ENCODE measurements at places on chromosomes 5 and 9.
A peak's percentile ranks its signal among the peaks of the same experiment; 100 is the strongest.

DNA sequence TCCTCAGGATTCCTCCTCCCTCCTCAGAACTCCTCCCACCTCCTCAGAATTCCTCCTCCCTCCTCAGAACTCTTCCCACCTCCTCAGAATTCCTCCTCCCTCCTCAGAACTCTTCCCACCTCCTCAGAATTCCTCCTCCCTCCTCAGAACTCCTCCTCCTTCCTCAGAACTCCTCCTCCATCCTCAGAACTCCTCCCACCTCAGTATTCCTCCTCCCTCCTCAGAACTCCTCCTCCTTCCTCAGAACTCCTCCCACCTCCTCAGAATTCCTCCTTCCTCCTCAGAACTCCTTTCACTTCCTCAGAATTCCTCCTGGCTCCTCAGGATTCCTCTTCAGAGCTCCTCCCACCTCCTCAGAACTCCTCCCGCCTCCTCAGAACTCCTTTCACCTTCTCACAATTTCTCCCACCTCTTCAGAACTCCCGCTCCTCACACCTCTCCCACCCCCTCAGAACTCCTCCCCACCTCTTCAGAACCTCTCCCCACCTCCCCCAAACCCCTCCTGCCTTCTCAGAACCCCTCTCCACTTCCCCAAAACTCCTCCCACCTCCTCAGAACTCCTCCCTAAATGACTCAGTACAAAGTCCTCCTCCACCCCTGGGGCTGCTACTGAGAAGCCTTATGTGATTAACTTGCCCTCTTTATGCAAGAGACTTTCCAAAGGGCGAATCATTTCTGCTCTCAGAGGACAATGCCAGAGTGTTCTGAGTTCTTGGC, 23.2 kb downstream of the SLC46A2 start:
- no peak for DNase-seq

GRCh38 chr9:128575916-128576315, 23.5 kb downstream of the SPTAN1 start:
- no peak for DNase-seq

- no peak for DNase-seq
Measured at GRCh38 chr9:2253636-2254580, 238.8 kb downstream of the SMARCA2 start.

DNA sequence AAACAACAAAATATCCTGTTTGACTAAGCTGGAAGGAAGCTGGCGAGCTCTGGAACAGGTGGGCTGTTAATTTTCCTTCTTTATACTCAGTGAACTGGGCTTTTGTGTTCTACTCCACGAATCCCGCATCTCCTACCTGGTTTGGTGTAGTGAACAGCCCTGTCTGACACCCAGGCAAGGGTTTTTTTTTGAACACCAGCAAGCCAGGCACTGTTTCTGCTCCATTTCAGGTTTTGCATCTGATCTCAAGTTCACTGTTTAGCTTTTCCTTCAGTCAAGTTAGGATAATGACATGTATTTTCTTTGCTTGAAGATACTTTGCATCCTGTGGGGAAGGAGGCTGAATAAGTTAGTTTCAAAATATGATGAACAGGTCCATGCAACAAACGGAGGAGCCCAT, 204.5 kb downstream of the SEMA6A start:
- DNase-seq = no peak

DNA sequence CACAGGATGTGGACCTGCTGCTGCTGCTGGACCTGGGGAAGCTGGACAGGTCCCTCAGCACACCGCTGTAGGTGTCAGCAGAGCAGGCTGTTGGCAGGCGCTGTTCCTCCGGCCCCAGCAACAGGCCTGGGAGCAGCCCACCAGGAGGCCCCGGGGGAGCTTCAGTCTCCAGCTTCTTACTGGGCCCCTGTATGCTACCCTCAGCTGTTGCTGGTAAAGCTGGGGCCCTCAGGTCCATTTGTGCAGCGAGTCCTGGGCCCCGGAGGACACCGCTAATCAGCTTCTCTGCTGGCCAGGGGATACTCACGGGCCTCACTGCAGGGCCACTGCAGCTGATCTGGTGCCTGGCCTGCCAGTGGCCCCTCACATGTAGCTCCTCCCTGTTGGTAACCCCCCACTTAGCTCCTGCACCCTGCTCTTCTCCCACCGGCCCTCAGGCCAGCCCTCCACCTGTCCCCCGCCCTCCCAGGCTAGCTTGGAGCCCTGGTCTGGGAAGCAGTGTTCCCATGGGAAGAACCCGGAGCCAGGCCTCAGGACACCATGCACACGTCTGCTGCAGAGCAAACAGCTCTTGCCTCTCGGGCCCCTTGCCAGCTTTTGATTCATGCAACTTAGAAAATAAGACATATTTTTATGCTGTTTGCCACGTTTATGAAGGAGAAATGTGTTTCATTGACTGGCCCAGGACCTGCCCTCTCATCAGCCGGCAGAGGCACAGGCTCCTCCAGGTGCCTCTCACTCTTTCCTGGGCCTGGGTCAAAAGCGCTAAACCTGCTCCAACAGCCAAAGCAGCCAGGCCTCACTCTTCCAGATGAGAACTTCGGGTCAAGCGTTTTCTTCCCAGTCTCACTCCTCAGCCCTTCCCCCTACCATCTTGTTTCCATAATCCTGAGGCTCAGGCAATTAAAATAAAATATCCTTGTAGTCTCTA, 61.0 kb upstream of the ADAMTS2 start:
- no peak for DNase-seq

DNA sequence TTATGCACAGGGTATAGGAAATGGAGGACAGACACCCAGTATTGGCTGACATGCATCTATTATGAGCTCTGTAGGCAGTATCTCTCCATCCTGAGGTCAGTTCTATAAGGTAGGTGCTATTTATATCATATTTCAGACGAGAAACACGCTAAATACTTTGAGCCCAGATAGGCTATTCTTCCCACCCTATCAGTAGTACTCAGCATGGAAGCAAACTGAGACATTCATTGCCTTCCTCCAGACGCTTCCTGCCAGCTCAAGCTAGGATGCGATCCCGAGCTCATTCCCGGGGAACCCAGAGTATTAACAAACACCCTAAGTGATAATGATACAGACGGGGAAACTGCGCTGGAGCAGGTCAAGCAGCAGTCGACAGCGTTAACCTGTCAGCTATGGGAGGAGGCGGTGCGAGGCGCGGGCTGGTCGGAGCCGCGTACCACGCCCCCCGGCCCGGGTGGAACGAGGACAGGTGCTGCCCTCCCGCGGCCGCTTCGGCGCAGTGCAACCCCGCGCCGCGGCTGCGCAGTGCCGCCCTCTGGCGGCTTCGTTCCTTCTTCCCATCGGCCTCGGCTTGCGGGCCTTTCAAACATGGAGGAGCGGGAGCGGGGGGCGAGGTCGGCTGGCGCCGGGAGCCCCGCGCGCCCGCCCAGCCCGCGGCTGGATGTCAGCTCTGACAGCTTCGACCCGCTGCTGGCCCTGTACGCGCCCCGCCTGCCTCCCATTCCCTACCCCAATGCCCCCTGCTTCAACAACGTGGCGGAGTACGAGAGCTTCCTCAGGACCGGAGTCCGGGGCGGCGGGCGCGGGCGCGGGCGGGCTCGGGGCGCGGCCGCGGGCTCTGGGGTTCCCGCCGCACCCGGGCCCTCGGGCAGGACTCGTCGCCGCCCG, at the start of gene LSM11:
Gene LSM11, plus strand, starts transcription at position 550 of the 888 bp plus-strand sequence. Its CDS starts 39 bp downstream, at position 589.
- peak; percentile 84 for DNase-seq

- no peak for DNase-seq
Measured at GRCh38 chr9:91603932-91604331, 180.3 kb upstream of the NFIL3 start.

DNA sequence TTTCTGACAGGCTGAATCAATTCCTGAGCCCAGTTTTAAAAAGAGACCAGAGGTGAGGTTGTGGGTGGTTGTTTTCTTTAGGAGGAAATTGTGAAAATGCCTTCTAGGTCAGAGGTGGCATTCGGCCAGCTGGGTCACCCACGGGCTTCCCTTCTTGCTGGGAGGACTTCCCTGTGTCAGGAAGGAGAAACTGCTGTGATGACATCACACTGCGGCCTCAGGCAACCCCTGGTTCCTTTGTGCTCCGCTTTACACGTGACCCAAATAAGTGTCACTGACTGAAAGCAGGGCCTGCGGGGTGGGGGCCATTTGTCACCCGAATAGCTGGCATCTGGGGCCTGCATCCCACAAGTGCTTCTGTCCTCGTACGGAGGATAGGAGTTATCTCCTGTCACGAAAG, 39.7 kb downstream of the FABP6 start:
- no peak for DNase-seq

DNA sequence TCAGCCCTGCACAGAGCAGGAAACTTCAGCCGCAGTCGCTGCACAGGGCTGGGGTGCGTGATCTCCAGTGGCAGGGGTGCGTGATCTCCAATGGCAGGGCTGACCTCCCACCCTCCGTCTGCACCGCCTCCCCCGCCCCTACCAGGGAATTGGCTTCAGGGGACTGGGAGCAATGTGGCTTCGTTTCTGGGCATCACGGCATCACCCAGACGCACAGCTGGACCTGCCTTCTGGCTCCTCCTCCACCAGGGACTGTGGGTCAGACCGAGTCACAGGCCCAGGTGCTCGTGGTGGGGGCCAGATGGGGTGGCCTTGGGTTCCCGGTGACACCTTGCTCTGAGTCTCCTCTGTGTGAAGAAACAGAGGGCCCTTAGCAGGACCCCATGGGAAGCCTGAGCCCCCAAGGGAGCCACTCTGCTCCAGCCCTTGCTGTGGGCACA, 51.1 kb downstream of the AHRR start:
- no peak for DNase-seq

DNA sequence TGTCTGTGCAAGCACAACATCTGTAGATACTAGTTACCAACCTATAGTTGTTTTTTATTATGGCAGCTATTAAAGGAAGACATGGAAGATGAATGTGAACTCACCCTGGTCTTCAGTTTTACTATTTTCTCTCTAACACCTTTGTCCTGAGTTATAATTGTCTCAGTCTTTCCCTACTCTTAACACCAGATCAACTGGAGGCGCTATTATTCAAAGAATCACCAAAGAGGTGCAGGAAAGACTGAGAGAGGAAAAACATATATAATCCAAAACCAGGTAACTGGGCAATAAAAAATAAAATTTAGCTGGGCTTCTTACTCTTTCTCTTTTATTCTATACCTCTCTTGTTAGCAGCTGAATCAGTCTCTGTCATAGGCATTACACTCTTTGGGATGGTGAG, 134.2 kb upstream of the C6 start:
- DNase-seq = no peak

DNA sequence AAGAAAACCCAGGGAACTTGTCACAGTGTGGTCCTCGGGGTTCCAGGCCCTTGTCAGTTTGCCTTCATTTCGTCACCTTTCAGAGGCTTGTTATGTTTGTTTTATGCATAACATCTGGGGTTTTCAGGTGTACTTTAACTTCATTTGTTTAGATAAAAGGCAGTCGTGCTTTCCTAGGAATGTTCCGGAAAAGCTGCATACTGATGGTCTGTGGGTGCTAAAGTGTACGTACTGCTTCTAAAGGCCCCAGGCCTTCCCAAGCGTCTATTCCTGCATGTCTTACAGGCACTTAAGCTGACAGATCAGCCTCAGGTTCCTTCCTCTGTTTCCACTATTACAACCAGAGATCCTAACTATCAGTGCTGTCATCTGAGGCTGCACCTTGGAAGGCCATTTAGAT, 95.6 kb upstream of the ANKH start:
- no peak for DNase-seq

DNA sequence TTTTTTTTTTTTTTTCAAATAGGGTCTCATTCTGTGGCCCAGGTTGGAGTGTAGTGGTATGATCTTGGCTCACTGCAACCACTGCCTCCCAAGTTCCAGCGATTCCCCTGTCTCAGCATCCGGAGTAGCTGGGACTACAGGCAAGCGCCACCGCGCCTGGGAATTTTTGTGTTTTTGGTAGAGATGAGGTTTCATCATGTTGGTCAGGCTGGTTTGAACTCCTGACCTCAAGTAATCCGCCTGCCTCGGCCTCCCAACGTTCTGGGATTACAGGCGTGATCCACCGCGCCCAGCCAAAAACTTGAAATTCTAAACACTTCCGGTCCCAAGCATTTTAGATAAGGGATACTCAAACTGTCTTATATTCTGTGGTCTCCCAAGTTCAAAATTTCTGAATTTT, 718.9 kb upstream of the MEF2C start:
- DNase-seq = no peak

DNA sequence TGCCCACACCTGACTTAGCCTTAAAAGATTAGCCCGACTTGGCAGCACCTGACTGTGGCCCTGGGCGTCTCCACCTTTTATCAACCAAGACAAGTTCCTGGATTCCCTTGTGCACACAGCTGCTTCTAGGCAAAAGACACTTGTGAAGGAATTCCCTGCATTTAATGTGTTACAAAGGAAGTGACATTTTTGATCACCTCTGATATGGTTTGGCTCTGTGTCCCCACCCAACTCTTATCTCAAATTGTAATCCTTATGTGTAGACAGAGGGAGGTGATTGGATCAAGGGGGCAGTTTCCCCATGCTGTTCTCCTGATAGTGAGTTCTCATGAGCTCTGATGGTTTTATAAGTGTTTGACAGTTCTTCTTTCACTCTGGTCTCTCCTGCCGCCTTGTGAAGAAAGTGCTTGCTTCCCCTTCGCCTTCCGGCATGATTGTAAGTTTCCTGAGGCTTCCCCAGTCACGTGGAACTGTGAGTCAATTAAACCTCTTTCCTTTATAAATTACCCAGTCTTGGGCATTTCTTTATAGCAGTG, 2.6 kb upstream of the CPEB4 start:
- DNase-seq = no peak

GRCh38 chr5:176466245-176466871, 18.2 kb downstream of the FAF2 start:
- DNase-seq = no peak

DNA sequence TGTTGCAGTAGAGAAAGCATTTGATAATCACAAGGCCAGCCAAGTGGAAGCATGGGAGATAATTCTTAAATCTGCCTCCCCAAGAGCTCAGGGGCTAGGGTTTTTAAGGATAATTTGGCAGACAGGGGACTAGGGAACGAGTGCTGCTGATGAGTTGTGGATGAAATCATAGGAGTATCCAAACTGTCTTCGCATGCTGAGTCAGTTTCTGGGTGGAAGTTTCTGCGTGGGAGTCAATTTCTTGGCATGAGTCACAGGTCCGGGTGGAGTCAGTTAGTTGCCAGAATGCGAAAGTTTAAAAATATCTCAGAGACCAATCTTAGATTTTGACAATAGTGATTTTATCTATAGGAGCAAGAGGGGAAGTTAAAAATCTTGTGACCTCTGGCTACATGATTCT, 112.6 kb downstream of the TMC1 start:
- peak; percentile 4 for DNase-seq

- no peak for DNase-seq
Measured at GRCh38 chr5:158170060-158170459, 311.1 kb upstream of the CLINT1 start.

DNA sequence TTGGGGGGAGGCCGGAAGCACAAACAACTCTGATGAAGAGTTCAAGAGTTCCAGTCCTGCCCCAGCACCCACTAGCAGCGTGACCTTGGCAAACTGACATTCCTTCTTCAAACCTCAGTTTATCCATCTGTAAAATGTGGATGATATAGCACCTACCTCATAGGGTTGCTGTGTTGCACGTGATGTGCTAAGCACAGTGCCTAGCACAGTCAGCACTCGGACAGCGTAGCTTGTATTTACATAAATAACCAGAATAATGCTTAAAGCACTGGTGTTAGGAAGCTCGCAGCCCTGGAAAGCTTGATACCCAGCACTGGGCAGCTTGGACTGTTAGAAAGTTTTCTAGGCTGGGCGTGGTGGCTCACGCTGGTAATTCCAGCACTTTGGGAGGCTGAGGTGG, 5.1 kb downstream of the PKN3 start:
- DNase-seq = no peak

Measured in activated CD4-positive, alpha-beta T cell treated with anti-CD3 and anti-CD28 coated beads, Interleukin-2, amount 50 U/mL, for 4 hours (primary cell).